ENCODE measurements at places on chromosomes 7 and 10.

DNA sequence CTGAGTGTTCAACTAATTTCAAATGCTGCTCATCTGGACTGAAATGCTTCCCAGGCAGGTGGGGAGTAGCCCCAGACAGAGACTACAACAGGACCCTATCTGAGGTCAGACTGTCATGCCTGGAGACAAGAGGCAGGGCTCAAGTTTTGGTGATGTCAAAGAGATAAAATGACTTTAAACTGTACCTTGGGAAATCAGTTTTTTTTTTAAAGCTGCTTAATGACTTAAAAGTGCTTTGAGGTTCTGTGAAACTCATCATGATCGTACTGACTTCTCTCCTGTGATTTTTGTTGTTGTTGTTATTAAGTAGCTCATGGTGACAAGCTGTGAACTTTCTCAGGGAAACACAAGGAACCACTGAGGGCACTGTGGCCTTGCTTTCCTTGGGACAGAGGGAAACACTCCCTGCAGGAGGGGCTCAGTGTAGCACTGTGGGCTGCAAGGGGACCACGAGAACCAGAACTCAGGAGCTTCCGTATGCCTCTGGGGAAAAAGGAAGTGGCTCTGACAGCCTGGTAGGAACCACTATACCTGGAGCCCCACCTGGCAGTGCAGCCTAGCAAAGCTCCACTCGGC is 9.5 kb downstream of the HIPK2 start:
- DNase-seq = no peak

DNA sequence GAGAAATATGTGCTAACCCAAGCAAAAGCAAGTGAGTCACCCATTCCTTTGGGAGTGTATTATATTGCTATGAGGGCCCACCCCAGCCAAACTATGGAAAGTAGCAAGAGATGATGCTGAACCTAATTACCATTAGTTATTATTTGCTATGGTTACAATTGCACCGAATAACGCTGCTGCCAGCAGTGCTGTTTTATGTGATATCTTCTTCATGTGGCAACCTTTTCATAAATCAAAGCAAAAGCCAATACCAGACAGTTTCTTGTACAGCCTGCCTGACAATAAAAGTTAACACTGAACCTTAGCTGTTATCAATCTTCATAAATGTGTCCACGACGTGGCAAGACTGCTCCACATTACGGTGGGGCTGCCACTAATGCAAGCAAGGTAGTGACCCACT is 241.7 kb upstream of the PLXNA4 start:
- DNase-seq = no peak

DNA sequence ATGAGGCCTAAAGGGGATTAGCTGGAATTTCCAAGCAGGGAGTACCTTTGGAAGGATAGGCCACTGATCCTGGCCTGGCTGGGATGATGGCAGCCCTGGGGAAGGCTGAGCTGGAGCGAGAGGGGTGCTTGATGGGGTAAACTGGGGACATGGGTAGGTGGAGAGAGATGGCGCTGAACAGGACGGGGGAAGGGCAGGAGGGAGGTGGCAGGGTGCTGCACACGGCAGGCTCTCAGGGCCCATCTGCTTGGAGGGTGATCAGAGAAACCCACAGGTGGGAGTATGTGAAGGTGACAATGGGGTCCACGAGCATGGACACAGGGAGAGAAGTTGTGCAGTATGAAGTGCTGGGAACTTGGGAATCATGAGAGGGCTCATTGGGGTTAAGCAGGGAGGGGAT is 10.3 kb downstream of the MAT1A start:
- no peak for DNase-seq

- no peak for DNase-seq
These were observed 4.8 kb downstream of the EGR2 start for GRCh38 chr10:62811159-62811875.

DNA sequence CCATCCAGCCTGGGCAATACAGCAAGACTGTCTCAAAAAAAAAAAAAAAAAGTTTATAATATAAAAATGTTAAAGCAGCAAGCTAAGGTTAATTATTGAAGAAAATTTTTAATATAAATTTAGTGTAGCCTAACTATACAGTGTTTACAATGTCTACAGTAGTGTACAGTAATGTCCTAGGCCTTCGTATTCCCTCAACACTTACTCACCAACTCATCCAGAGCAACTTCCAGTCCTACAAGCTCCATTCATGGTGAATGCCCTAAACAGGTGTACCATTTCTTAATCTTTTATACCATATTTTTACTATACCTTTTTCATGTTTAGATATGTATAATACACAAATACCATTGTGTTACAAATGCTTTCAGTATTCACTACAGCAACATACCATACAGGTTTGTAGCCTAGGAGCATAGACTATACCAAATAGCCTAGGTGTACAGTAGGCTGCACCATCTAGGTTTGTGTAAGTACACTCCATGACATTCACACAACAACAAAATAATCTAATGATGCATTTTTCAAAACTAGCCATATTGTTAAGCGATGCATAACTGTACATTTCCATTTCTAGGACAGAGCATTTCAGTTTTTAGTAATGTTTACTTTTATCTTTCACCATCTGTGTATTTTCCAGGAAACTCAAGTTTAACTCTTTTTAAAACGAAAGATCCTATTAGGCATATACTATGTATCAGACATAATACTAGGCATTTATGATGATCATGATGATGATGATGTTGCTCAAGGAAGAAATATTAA is 43.3 kb downstream of the CNOT4 start:
- DNase-seq = no peak

- no peak for DNase-seq
These were observed 105.8 kb upstream of the ANK3 start for GRCh38 chr10:60495338-60496055.

- no peak for DNase-seq
These were observed 77.5 kb upstream of the SP8 start for GRCh38 chr7:20864221-20864620.

GRCh38 chr7:26891400-26892350 is 27.3 kb upstream of the SKAP2 start:
- no peak for DNase-seq

DNA sequence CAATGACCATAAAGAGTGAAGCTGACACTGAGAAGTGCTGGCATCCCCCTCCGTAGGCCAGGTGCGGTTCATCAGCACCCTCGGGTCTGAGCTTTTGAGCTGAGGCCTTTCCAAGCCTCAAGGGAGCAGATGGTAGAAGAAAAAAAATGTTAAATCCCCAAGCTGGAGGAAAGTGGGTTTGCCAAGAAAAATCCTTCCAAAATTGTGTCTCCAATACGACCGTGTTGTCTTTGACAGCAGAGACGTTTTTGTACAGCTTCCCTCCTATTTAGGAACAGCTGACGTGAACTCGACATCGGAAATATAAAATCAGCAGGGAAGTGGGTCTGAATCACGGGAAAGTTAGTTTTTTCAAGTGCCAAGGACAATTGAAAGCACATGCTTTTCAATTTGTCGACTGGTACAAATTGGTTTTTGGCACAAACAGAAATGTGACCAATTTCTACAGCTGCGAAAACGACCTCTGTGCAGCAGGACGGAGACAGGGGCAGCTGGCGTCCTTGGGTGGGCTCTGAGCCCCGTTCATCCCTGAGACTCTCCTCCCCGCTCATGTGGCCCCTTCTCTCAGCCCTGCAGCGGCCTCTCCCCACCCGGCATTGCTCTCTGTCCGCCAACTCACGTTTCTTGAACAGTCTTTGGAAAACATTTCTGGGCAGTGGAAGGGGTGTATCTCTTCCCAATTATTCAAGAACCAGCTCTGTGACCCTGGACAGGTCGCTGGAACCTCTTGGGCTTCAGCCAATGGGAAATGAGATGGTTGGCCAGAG is 89.9 kb downstream of the PAXIP1 start:
- DNase-seq = no peak

DNA sequence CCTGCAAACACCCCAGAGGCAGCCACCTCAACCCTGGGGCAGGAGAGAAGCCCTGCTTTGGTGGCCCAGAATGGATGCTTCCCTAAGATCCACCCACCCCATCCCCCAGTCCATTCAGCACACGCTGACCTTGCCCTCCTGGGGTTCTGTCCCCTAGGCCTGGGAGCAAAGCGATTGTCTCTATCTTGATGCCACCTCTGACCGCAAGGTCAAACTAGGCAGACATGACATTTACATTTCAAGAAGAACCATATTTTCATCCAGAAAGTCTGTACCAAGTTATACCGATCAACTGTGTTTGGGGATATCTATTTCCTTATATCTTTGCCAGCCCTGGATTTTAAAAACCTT is 23.0 kb downstream of the MAT1A start:
- DNase-seq = no peak

- no peak for DNase-seq
These were observed 5.8 kb downstream of the MCU start for GRCh38 chr10:72697716-72698115.

DNA sequence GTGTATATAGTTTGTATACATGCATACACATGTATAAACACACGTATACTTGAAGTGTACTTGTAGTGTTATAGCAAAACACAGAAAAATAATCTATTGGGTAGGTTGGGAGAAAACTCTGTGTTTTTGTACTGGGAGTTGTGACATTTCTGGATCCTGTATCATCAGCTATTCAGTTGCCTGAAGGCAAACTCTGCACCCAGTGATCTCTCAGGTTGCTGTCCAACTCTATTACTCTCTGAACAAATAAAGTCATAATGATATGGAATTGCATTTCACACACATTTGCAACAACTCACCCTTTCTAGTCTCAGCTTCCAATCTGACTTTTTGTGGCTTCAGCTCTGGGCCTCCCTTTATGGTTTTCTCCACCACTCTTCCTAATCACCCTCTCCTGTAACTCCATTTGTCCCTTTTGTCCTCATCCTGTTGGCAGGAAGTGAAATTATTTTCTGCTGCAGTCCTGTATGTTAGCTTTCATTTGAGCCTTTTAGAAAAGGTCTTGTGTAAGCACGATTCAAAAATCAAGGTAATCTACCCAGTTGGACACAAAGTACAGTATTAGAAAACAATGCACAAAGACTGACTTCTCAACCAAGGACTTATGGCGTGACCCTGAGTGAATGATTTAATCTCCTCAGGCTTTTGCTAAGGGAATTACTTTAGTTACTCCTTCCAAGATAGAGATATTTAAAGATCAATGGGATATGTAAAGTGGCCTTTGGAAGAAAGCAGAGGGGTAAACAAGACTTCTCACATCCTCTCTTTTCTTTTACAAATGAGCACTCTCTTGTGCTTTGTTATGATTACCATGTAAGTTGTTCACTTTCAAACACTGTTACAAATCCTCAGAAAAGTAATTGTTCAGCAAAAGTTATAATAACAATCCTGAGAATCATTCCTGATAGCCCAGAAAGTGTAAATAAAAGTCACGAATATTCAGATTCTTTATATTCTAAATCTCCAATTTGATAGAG is 249.1 kb downstream of the KCND2 start:
- no peak for DNase-seq

DNA sequence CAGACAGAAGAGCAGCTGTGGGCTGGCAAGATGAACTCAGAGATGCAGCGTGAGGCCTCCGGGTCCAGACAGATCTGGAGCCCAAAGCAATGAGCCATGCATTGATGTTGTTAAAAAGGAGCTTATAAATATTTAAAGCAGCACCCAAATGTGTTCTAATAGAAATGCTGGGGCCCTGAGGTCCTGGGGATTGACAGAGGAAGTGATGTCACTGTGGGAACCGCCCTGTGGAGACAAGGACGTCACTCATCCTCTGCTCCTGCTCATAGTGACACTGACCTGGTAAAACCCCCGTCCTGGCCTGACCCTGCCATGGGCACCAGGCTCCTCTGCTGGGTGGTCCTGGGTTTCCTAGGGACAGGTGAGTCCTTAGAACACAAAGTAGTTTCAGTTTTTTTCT is 197.0 kb upstream of the PRSS58 start:
- no peak for DNase-seq

DNA sequence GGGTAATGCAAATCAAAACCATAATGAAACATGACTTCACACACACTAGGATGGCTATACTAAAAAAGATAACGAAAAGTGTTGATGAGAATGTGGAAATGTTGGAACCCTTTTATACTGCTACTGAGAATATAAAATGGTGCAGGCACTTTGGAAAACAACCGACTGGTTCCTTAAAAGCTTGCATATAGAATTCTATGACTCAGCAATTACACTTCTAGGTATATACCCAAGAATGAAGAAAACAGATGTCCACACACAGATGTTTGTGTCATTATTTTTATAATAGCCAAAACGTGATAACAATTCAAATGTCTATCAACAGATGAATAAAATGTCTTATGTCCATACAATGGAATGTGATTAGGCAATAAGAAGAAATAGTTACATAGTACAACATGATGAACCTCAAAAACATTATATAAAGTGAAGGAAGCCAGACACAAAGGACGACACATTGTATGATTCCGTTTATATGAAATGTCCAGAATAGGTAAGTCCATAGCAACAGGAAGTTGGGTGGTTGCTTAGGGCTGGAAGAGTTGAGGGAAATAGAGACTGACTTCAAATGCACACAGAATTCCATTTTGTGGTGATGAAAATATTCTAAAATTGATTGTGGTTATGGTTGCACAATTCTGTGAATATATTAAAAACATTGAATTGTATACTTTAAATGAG is 148.3 kb upstream of the PHYHIPL start:
- DNase-seq = no peak

GRCh38 chr10:133422223-133422806 is 2.1 kb downstream of the SPRN start:
- no peak for DNase-seq

GRCh38 chr7:100801833-100802568 is 25.3 kb downstream of the EPHB4 start:
- peak; percentile 71 for DNase-seq

- no peak for DNase-seq
These were observed 68.0 kb upstream of the MTPN start for GRCh38 chr7:136045181-136045580.

GRCh38 chr7:8982338-8982992 is 549.1 kb downstream of the NXPH1 start:
- DNase-seq = peak; percentile 11

GRCh38 chr10:6008497-6009142 is 31.3 kb upstream of the IL15RA start:
- DNase-seq = no peak

Data from lung (tissue), 17 donors.